ENCODE measurements at places on chromosomes 4 and X.

- no peak for DNase-seq
Measured at GRCh38 chr4:6313216-6313615, 43.6 kb downstream of the WFS1 start.

GRCh38 chrX:107552930-107553329 lies 75.4 kb upstream of the PRPS1 start:
- DNase-seq = no peak

- DNase-seq = no peak
Measured at GRCh38 chr4:1608821-1609500, 75.2 kb downstream of the FAM53A start.

- DNase-seq = no peak
Measured at GRCh38 chr4:4347585-4347984, 39.3 kb upstream of the NSG1 start.

DNA sequence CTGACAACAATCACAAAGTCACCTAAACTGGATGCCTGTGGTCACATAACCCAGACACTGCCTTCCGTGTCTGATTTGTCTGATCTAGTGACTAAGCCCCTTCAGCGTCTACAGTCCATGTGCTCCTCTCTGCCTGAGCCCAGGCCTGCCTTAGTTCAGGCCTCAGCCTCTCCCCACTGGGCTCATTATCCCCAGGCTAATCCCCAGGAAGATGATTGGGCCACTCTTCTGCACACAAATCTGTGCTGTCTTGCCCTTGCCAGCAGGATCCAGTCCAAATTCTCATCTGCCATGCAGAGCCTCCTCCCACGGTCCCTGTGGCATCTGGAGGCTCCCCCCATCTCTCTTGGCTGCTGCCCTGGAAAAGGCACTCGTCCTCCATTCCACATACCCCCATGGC lies 96.5 kb downstream of the SLC2A9 start:
- no peak for DNase-seq

DNA sequence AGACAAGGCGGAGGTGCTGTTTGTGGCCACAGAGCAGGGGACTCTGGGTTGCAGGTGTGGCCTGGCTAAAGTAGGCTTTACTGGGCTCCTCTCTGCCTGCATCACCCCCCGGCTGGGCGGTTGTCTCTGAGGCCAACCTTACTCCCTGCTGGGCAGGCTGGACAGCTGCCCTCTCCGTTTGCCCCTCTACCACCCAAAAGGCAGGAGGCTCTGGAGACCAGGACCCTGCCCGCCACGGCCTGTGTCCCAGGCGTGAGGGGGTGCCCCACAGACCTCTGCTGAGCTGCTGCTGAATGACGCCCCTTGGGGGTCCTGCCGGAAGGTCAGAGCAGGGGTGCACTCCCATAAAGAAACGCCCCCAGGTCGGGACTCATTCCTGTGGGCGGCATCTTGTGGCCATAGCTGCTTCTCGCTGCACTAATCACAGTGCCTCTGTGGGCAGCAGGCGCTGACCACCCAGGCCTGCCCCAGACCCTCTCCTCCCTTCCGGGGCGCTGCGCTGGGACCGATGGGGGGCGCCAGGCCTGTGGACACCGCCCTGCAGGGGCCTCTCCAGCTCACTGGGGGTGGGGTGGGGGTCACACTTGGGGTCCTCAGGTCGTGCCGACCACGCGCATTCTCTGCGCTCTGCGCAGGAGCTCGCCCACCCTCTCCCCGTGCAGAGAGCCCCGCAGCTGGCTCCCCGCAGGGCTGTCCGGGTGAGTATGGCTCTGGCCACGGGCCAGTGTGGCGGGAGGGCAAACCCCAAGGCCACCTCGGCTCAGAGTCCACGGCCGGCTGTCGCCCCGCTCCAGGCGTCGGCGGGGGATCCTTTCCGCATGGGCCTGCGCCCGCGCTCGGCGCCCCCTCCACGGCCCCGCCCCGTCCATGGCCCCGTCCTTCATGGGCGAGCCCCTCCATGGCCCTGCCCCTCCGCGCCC lies 920 bp downstream of the HTT-AS start:
- DNase-seq = no peak

GRCh38 chr4:4260185-4260751 lies 12.2 kb upstream of the TMEM128 start:
- no peak for DNase-seq

GRCh38 chr4:147103403-147103946 lies 157.8 kb upstream of the TTC29 start:
- DNase-seq = no peak

DNA sequence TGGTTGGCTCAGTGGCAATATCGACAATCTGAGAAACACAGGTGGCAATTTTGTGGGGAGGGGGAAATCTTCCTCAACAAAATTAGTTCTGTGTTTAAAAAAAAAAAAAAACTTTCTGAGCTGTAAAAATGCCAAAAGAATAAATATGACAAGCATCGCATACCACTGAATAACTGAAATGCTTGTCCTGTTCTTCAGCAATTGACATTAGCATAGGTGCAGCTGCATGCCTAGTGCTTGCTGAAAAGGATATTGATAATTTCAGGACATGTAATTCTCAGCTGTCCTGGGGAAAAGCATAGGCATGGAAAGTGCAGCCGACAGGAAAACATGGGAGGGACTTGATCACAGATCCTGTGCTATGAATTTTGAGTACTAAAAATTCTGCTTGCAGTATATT lies 147.2 kb downstream of the SOWAHB start:
- no peak for DNase-seq

DNA sequence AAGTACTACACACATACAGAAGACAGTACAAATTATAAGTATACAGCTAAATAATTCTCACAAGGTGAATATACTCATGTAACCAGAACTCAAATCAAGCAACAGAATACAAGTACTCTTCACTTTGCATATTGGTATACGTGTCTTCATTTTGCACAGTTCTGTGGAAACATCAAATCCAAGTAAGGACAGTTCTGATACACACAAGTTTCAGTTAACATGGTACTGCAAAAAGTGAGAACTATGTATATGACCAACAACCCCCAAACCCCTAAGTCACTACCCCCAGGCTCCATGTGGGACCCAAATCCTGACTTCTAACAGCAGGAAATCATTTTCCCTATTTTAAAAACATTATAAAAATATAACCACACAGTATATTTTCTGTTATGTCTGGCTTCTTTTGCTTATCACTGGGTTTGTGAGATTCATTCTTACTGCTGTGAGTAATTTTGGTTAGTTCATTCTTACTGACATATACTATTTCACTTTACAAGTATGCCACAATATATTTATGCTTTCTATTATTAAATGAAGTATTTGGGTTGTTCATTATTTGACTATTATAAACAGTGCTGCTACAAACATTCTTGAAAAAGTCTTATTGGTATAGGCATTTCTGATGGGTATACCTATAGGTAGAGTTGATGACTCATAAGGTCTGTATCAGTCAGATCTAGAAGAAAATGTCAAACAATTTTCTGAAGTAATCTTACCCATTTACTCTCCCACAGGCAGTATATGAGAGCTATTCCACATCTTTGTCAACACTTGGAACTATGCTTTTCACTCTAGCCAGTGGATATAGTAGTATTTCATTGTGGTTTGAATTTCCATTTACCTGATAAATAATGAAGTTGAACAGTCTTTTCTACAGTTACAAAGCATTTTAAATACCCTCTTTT lies 47.0 kb downstream of the SCLT1 start:
- DNase-seq = no peak

GRCh38 chr4:155974996-155975395 lies 21.3 kb upstream of the CTSO start:
- DNase-seq = no peak

Measured in NCI-H510A treated with DMSO at 0.1 percent for 48 hours (cell line).